ENCODE measurements at places on chromosomes 7 and 10. TPM values are rescaled to one million over a fixed set of nuclear protein-coding genes. Genes with fewer than 3 reads are reported as not detected.

DNA sequence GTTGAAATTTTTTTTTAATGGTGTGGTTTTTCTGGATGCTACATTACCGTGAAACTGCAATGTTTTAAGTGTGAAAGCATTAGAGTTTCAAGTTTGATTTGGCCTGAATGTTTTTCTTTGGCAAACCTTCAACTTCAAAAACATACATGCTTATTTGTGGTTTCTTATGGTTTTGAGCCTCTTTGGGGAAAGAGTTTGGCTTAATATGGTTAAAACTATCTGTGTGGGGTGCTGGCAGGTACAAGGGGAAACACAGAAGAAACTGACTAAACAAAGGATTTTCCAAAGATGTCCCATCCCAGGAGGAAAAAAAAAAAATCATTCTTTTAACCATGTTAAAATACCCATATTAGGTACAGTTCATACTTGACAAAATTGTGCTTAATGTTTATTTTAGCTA, 121.1 kb downstream of the HGF start:
- DNase-seq = no peak

DNA sequence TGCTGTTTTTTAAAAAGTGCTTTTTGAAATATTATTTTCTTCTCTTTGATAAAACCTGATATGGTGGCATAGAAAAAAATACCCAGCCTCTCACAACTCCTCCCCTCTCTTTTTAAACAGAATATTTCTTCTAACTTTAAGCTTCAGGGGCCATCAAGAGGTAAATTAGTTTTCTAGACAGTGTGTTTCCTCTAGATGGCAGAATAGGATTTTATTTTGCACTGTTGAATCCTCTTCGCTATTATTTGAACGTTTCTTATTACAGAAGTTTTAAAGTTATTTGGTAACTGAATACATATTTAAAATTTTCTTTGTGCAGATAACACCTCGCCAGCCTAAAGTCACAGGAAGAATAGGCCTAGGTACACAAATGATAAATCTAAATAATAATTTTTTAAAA, 30.3 kb downstream of the ARL5B start:
- DNase-seq = no peak

- peak; percentile 35 for DNase-seq
These were observed 5.5 kb downstream of the AP3M1 start for GRCh38 chr10:74145133-74145532.

MACC1 gene
- 0.51 TPM for polyA plus RNA-seq

DNA sequence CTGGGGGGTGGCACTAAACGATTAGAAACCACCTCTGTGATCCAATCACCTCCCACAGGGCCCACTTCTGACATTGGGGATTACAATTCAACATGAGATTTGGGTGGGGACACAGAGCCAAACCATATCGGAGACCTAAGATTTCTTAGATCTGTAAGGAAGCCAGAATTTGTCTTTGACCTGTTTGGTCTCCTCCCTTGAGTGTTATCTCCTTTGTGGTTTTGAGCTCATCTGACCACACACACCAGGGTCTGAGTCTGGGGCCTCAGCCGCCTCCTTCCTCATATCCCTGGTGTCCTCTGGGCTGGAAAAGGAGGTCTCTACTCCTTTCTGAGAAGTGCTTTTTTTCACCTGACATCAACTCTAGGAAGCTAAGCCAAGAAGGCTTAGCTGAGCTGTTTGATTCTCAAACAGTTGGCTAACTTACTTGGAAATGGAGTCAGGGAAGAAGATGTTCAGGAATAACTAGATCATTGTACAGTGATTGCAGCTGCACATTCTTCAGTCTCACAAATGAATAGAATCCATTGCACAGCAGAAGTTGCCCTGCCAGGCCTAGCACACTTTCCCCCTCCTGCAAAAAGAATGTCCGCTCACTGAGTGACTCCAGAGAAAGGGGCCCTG, 167.4 kb downstream of the ARHGAP21 start:
- DNase-seq = no peak

- DNase-seq = no peak
These were observed 26.4 kb downstream of the KIAA1549 start for GRCh38 chr7:138954545-138955475.

GRCh38 chr7:2272031-2272430, 30.0 kb downstream of the NUDT1 start:
- DNase-seq = no peak

DNA sequence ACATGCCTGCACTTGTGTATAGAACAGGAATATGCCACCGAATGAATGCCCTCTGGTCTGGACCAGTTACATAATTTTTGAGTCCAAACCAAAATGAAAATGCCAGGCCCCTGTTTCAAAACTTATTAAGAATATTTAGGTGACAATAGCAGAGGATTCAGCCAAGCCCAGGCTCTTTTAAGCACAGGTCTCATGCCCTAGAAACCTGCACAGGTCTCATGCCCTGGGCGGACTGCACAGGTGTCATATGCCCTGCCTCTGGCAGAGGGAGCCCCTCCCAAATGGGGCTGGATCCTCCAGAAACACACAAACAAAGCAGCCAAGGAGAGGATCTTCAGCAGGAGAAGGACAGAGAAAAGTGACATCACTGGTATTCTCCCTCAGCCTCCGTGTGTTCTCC, 605.4 kb upstream of the NRP1 start:
- DNase-seq = peak; percentile 52

DNA sequence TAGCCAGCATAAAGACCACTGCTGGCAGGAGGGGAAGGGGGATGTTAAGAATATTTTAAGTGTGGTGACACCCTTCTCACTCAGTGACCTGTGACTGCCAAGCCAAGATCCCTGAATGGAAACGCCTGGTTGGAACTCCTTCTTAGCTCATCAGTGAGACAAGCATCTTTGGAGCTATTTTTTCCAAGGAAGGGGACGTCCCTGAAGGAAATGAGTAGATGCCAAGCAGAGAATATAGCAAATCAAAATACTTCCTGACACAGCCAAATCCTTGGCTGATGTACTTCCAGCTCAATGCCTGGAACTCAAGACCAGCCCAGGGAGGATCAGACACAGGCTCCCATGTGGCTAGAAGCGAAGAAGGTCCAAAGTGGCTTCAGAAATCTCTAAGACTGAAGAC, 82.2 kb downstream of the SORBS1 start:
- DNase-seq = no peak

FGL2 gene
- polyA plus RNA-seq = 0.03 TPM

SPDYE6 gene
- polyA plus RNA-seq = not detected

DNA sequence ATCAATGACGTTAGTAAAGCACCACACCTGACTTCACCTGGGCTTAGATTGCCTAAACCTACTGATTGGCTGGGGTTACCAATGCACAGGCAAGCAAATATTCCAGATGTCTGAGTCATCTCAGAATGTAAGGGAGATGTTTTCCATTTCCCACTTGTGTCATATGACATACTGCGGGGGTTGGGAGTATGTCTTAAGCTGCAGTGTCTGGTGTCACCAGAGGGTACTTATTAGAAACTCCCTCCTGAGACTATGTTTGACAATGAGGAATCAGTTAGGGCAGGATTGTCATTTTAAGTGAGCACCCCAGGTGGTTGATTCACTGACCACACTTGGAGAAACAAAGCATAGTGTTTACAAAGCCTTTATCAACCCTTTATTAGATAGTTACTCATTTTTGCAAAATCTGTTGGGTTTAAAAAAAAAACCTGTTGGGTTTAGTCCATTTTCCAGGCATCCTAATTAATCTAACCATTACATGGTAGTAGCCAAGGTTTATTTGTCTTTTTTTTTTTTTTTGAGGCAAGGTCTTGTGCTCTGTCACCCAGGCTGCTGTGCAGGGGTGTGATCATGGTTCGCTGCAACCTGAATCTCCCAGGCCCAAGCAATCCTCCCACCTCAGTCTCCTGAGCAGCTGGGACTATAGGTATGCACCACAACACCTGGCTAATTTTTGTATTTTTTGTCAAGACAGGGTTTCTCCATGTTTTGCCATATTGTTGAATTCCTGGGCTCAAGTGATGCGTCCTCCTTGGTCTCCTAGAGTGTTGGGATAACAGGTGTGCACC, 72.5 kb downstream of the CDK6 start:
- peak; percentile 97 for DNase-seq

GRCh38 chr7:101162551-101163278, 2.7 kb downstream of the VGF start:
- DNase-seq = peak; percentile 63

- no peak for DNase-seq
These were observed 8.8 kb upstream of the SMKR1 start for GRCh38 chr7:129493555-129493954.

- peak; percentile 97 for DNase-seq
These were observed 142.9 kb upstream of the ZMIZ1 start for GRCh38 chr10:78925800-78926319.

SND1 gene
- 138 TPM for polyA plus RNA-seq

DNA sequence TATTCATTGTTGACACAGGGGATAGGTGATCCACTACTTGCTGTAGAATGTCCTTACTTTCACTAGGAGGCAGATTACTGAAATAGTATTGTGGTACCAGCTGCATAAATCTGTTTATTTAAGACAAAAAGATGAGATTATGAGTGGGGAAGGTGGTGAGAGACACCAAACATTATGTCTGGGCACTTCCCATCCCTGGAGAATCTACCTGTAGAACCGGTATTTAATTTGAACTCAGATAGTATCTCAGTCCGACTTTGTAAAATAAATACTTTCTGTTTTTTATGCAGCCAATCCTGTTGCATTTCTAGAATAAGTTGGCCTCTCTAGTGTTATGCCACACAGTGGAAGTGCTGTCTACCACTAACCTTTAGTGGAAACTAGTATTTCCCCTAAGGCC, 13.4 kb downstream of the BCCIP start:
- DNase-seq = no peak

DNA sequence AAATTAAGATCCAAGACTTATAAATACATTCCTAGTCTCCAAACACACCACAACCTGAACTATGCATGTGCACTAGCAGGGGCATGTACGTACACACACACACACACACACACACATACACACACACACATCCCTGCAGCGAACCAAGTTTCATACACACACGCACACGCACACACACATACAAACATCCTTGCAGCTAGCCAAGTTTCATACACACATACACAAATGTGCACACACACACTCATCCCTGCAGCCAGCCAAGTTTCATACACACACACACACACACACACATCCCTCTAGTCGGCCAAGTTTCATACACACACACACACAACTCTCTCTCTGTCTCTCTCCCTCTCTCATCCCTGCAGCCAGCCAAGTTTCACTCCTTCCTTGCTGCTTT, 82.7 kb upstream of the WIPF3 start:
- DNase-seq = peak; percentile 5

- DNase-seq = no peak
These were observed 44.2 kb upstream of the LRRC4 start for GRCh38 chr7:128075242-128076095.

FAM200A gene
- 4.7 TPM for polyA plus RNA-seq

DBF4 gene
- 8.2 TPM for polyA plus RNA-seq

DNA sequence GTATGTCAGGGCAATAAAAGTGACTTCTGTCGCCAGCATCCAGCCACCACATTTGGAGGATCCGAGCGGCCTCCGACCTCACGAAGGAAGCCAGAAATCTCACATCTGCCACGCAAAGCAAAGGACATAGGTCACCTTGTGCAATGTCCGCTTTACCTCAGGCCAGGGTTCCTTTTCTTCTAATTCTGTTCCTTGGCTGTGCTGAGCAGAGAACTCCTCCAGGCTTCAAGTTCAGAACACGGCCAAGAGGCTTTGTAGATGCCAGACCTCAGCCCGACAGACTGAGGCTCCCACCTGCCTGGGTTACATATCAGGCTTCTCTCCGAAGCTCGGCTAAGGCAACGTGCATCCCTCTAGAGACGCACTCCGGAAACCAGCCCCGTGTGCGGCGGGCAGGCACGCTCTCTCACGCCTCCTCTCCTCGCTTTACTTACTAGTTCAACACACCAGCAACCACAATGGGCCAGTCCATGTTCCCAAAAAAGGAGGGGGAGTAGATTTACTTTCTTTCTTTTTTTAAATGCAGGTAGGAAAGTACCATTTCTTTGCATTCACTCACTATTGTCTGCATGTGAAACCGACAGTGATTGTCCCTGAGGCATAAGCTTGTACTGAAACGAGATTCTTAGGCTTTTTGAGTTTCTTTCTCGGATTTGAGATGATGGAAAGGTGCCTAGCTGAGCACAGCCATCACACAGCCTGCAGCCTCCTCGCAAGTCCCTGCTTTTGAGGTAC, 122.4 kb upstream of the AFAP1L2 start:
- DNase-seq = peak; percentile 91

PRPS1L1 gene
- not detected for polyA plus RNA-seq

- peak; percentile 16 for DNase-seq
These were observed 689 bp upstream of the GTPBP4 start for GRCh38 chr10:987620-987869.

CABCOCO1 gene
- not detected for polyA plus RNA-seq

DNA sequence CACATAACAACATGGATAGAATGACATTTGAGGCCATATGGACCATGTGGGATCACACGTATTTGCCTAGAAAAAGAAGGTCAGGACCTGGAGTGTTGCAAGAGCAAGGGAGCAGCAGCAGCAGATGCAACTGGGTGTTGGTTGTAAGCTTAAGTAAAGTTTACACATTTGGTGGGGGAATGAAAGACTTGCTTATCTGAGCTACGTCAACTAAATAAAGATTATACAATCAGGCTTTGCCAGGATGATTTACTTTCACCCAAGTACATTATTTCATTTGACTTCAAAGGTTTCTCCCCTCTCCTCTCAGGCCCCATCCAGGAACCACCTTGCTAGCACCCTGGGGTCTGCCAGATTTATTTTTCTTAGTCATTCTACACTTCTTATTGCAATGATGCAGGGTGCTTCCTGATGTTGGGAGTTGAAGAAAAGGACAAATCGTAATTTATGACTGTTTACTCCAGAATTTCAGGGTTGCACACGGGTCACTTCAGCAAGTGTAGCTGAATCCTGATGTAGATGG, 591.9 kb upstream of the IGFBP3 start:
- no peak for DNase-seq

DNA sequence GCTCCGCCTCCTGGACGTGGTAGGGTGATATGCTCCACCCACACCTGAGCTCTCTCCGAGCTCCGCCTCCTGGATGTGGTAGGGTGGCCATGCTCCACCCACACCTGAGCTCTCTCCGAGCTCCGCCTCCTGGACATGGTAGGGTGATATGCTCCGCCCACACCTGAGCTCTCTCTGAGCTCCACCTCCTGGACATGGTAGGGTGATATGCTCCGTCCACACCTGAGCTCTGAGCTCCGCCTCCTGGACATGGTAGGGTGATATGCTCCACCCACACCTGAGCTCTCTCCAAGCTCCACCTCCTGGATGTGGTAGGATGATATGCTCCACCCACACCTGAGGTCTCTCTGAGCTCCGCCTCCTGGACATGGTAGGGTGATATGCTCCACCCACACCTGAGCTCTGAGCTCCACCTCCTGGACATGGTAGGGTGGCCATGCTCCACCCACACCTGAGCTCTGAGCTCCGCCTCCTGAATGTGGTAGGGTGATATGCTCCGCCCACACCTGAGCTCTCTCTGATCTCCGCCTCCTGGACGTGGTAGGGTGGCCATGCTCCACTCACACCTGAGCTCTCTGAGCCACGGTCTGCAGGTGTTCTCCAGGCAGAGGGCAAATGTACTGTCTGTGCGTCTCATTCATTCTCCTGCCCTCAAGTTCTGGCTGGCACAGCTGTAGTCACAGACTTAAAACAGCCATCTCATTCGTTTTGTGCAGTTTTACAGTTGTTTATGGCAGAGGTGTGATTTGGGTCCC, 252.4 kb downstream of the DIP2C start:
- no peak for DNase-seq

PKD2L1 gene
- polyA plus RNA-seq = not detected
